Spleen (tissue), 13 donors: ENCODE measurements at places on chromosomes 4 and X. TPM values are rescaled to one million over a fixed set of nuclear protein-coding genes. Genes with fewer than 3 reads are reported as not detected.

The CRMP1 gene
- polyA plus RNA-seq: 0.03 TPM

The BMX gene
- polyA plus RNA-seq: 2.0 TPM

The DRP2 gene
- polyA plus RNA-seq: not detected

The MSMO1 gene
- 11.0 TPM for polyA plus RNA-seq

DNA sequence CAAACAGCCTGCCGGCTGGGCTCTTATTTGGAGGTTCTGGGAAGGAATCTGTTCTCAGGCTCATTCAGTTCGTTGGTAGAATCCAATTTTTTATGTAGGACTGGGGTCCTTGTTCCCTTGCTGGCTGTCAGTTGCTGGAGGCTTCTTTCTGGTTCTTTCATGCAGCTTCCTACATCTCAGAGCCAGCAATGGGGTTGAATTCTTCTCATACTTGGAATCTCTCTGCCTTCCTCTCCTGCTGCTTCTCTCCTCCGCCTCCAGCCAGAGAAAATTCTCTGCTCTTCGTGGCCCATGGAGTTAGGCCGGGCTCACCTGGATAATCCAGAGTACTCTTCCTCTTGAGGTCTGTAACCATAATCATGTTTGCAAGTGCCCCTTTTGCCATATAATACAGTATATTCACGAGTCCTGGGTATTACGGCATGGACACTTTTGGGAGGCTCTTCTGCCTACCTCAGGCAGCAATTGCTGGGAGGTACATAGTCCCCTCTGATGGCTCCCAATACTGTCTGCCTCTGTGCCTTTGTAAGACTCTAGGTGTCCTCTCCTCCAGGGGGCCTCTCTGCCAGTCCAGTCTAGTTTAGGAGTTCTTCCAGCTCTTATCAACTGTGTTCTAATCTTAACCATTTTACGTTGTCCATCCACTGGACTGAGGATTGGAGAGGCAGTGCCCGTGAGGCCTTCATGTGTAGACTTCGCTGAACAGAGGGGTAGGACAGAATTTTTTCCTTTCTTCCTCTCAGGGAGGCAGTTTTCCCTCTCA, 2.2 kb downstream of the TRMT44 start:
- H3K4me1 ChIP-seq: peaks cover 31% of the 10 kb centered on the region
- H3K27me3 ChIP-seq: no peaks in the 10 kb centered on the region
- no peak for DNase-seq
- no peak overlapping the region for H3K27ac ChIP-seq

DNA sequence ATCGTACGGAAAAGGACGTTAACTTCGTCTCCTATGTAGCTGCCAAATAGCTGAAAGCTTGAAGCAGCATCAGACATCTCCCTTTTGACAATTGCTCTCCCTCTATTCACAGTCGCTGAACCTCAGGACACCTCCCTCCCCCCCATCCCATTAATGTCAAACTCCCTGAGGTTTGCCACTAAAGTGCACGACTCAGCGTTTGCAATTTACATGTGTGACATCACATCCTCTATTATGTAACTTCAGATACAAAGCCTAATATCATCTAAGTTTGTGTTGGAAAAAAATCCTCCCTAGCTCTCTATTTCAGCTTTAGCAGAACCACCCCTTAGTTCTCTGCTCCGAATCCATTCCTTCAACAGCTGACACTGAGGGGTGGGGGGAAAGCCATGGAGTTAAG, 5.5 kb upstream of the NR3C2 start:
- H3K4me1 ChIP-seq: peaks cover 26% of the 10 kb centered on the region
- no peak overlapping the region for H3K4me3 ChIP-seq
- H3K27ac ChIP-seq: no peak overlapping the region
- no peaks in the 10 kb centered on the region for H3K36me3 ChIP-seq
- DNase-seq: no peak

- no peaks in the 10 kb centered on the region for H3K27me3 ChIP-seq
- no peak overlapping the region for H3K4me3 ChIP-seq
- no peak for DNase-seq
Observed at GRCh38 chr4:148048598-148048997, 316.7 kb downstream of the ARHGAP10 start.

- peaks cover 6% of the 10 kb centered on the region for H3K36me3 ChIP-seq
- no peak overlapping the region for H3K4me3 ChIP-seq
- H3K27ac ChIP-seq: no peak overlapping the region
- H3K27me3 ChIP-seq: no peaks in the 10 kb centered on the region
Observed at GRCh38 chr4:183287309-183287659, 32.8 kb downstream of the CLDN22 start.

DNA sequence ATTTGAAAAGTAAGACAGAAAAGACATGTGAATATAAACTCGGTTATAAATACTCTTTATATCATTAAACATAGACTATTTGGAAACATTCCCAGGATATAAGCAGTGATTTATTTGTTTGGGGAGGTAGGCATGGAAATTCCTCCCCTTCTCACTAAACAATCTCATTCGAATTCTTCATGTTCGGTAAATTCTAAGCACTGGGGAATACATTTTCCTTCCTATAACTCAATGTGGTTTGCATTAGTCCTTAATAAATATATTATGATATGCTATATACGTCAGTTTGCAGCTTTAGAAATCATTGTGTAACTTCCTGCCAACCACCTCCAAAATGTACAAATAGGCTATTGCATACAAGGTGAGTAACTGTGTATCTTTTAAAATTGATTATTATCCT, 99.6 kb downstream of the UGT8 start:
- H3K36me3 ChIP-seq: no peaks in the 10 kb centered on the region
- H3K27me3 ChIP-seq: no peaks in the 10 kb centered on the region
- no peak for DNase-seq
- no peak overlapping the region for H3K27ac ChIP-seq

DNA sequence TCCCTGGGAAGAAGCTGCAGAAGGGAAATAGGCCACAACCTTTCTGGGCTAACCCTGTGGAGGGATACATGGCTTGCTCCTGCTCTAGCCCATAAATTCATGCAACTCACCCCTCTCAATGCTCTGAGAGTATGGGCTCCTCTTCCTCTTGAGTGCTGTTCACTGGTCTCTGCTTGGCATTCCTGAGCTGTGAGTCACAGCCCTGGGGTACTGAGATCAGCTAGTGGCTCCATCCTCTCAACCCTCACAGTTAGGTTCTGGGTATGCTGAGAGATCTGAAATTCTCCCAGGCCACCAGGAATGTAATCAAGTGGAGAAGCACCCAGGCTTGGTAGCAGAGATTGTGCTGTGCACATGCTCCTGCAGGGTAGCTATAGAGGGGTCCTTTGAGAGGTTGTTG, 60.6 kb upstream of the SPANXN2 start:
- DNase-seq: no peak
- no peaks in the 10 kb centered on the region for H3K27me3 ChIP-seq
- H3K4me1 ChIP-seq: no peaks in the 10 kb centered on the region
- H3K27ac ChIP-seq: no peak overlapping the region

DNA sequence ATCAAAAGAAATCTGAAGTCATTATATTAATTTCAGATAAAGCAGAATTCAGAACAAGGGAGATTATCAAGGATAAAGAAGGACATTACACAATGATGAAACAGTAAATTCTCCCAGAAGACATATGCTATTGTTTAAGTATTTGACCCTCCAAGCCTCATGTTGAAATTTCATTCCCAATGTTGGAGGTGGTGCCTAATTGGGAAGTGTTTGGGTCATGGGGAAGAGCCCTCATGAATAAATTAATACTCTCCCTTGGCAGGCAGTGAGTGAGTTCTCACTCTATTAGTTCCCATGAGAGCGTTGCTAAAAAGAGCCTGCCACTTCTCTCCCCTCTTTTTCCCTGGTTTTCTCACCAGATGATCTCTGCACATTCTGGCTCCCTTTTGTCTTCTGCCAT, 249.9 kb upstream of the GRIA3 start:
- no peak overlapping the region for H3K27ac ChIP-seq
- no peak for DNase-seq
- H3K27me3 ChIP-seq: no peaks in the 10 kb centered on the region
- no peaks in the 10 kb centered on the region for H3K36me3 ChIP-seq

DNA sequence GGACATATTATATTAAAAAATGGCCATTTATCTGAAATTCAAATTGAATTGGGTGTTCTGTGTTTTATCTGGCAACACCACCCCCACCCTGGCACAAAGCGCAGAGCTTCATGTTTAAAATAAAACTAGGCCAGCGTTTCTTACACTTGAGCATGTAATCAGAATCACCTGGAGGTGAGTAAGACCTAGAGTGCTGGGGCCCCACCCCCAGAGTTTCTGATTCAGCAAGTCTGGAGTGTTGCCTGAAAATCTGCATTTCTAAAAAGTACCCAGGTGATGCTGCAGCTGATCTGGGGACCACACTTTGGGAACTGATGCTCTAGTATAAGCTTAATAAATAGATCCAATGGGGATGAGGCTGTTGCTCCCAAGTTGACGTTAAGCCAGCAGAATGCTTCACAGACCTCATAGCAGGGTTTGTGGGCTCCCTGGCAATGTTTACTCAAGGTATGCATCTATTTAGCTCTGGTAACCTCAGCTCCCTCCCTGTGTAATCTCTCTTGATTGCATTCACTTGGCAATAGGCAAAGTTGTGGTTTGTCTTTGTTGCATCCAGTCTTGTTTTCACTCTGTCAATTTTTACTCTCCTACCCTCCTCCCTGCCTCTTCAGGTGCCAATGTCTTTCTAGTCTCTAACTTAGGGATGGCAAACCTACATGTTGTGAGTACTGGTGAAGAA, 99.8 kb upstream of the TEX13D start:
- H3K36me3 ChIP-seq: no peaks in the 10 kb centered on the region
- H3K4me3 ChIP-seq: no peak overlapping the region
- no peak overlapping the region for H3K27ac ChIP-seq
- no peak for DNase-seq
- no peaks in the 10 kb centered on the region for H3K27me3 ChIP-seq

DNA sequence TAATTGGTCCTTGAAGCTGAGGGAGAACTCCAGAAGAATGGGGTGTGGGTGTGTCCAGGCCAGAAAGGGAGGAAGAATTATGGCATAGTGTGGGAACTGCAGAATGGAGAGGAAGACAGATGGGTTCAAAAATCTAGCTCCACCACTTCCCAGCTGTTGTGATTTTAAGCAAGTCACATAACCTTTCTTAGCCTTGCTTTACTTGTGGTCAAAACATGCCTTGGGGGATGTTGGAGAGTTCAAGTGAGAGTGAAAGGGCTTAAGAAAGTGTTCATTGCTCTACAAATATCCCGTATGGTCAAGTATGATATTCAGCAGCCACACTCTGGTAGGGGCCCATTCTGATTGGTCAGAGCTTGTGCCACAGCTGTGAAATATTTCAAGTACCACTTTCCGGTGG, 15.0 kb upstream of the STARD8 start:
- DNase-seq: no peak
- peaks cover 4% of the 10 kb centered on the region for H3K27me3 ChIP-seq
- H3K36me3 ChIP-seq: no peaks in the 10 kb centered on the region
- no peak overlapping the region for H3K27ac ChIP-seq

DNA sequence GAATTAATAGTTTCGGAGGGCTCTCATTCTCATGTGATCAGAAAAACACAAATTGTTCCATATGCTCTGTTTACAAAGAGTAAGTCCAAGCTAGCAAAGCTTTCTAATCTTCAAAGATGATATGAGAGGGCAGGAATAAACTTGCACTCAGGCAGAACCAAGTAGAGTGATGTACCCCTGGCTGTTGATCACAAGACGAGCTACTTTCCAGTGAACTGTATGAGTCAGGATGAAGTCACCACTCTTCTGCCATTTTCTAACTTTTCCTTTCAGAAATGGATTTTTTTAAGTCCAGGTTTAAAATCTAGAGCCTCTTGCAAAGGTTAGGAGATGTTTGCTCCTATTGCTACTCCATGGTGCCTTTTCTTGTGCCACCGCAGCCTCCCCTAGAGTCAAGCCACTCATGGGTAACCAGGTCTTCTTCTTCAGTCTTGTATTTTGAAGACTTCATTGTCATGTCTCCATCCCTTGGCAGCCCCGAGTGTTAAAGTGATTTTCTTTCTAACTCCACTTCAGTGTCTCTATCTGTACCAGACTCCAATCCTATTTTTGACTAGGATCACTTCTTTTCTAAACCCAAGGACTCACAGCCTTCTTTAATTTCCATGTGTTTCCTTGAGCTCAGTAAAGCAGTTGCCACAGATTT, 171.9 kb upstream of the GALNT7 start:
- no peak for DNase-seq
- H3K36me3 ChIP-seq: no peaks in the 10 kb centered on the region

DNA sequence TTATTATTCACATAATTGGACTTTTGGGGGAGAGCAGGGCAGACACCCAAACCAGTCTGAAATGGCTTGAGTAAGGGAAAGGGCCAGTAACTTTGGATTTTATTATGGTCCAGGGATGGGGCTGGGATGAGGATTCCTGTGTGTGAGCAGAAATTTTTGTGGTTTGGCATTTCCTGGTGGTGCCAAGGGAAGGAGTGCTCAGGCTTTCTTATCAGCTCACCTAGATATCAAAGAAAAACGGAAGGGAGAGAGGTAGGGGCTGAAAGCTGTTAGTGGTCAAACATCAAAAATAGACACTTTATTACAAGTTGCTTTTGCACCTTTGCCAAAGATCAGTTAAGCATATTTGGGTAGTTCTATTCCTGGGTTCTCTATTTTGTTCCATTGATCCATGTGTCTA, 128.5 kb upstream of the DIPK2B start:
- no peaks in the 10 kb centered on the region for H3K27me3 ChIP-seq
- no peak for DNase-seq
- no peaks in the 10 kb centered on the region for H3K4me1 ChIP-seq
- no peak overlapping the region for H3K27ac ChIP-seq

DNA sequence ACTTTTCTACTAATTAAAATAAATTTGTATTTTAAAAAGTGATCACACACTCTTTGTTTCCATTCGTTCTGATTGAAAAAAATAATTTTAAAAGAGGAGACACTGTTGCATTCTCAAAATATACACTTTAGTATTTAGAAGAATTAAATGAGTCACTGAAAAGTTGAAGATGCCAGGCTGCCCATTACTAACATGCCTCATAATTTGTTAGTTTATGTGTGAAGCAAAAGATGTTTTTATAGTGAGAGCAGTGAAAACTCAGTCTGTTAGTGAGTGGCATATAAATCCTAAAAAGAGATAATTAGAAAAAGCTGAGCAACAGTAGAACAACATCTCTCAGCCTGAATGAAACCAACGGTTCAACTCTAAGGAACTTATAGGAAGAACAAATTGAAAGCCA, 143.4 kb downstream of the CDS1 start:
- H3K4me3 ChIP-seq: no peak overlapping the region
- H3K36me3 ChIP-seq: peaks cover 5% of the 10 kb centered on the region
- no peaks in the 10 kb centered on the region for H3K27me3 ChIP-seq
- no peaks in the 10 kb centered on the region for H3K4me1 ChIP-seq
- no peak for DNase-seq

DNA sequence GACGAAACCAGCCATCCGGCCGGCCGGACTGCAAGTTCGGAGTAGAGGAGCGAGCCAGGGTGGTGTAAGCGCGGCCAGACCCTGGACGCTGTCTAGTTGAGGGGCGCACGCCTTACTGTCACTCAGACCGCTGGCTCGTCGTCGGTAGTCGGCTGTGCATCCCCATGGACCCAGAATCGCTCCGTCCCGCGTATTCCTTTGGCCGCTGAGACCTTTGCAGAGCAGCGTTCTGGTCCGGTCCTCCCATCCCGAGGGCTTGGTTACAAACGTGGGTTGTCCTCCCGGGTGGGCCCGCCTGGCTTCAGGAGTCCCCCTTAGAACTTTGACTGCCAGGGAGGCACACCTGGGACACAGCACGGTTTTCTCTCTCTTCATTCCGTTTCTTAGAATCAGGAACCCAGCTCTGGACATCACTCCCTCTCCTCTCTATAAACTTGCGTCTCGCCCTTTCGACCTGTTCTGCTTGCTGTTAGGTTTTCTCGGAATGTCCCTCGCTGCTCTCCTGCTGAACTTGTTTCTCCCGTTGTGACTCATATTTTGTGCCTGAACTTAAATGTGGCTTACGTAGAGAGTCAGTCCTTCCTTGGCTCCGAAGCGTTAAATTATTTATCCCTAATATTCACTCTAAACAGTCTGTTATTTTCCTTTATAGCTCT, 672 bp downstream of the PGM2 start:
- H3K27me3 ChIP-seq: no peaks in the 10 kb centered on the region
- H3K27ac ChIP-seq: peak overlapping the region; percentile 92
- H3K4me3 ChIP-seq: peak overlapping the region; percentile 98
- DNase-seq: no peak
